ENCODE measurements at places on chromosomes 7 and 10.
A peak's percentile ranks its signal among the peaks of the same experiment; 100 is the strongest.

- DNase-seq = no peak
These were observed 3.6 kb upstream of the SEMA3C start for GRCh38 chr7:80922253-80923049.

DNA sequence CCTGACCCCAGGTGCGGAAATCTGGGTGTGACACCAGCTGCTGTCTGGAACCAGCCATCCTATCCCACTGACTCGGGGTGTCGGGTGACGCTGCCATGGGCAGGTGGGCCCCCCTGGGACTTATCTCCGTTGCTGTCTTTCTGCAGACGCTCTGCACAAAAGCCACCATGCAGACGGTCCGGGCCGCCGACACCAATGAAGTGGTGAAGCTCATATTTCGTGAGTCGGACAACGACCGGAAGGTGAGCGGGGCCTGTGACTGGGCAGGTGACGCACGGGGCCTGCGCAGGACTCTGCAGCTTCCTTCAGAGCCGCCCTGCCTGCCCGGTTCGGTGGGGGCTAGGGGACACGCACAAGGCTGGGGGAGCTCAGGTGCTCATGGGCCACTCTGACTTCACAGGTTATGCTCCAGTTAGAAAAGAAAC lies 36.6 kb downstream of the NKX6-2 start:
- no peak for DNase-seq

- no peak for DNase-seq
These were observed 39.0 kb upstream of the GNA12 start for GRCh38 chr7:2883101-2883500.

DNA sequence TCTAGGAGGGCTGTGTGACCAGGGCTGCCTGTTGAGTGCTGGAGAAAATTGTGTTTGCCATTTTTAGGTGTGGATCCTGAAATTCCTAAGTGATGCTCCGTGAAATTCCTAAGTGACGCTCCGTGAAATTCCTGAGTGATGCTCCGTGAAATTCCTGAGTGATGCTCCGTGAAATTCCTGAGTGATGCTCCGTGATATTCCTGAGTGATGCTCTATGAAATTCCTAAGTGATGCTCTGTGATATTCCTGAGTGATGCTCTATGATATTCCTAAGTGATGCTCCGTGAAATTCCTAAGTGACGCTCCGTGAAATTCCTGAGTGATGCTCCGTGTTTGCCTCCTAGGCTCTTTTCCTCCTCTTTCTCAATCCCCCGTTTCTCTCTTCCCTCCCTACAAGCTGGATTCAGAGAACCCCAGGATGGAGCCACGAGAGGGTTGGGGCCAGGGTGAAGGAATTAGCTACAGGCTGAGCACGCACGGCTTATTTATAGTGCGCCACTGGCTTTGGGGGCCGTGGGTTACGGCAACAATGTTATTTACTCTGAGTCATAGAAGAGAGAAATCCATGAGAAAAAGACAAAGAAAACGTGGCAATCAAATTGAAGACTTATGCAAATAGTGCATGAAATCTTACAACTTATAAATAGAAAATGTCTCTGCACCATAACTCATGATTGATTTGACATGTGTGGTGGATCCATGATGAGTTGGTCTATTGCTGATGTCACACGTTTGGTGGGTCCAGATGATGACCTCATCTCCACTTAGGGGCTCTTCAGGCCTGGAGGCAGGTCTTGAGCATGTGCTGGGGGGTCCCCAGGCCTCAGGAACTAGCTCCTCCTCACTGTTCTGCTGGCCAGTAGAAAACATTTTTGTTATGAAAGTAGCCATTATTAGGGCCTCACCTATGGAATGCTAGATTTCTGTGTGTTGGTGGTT lies 224.6 kb downstream of the WDR37 start:
- peak; percentile 21 for DNase-seq

- peak; percentile 3 for DNase-seq
These were observed 137.7 kb downstream of the RTKN2 start for GRCh38 chr10:62130948-62131347.

- DNase-seq = no peak
These were observed 118.0 kb downstream of the SPAG6 start for GRCh38 chr10:22463255-22463654.

- no peak for DNase-seq
These were observed 8.0 kb downstream of the PWWP2B start for GRCh38 chr10:132404911-132405462.

DNA sequence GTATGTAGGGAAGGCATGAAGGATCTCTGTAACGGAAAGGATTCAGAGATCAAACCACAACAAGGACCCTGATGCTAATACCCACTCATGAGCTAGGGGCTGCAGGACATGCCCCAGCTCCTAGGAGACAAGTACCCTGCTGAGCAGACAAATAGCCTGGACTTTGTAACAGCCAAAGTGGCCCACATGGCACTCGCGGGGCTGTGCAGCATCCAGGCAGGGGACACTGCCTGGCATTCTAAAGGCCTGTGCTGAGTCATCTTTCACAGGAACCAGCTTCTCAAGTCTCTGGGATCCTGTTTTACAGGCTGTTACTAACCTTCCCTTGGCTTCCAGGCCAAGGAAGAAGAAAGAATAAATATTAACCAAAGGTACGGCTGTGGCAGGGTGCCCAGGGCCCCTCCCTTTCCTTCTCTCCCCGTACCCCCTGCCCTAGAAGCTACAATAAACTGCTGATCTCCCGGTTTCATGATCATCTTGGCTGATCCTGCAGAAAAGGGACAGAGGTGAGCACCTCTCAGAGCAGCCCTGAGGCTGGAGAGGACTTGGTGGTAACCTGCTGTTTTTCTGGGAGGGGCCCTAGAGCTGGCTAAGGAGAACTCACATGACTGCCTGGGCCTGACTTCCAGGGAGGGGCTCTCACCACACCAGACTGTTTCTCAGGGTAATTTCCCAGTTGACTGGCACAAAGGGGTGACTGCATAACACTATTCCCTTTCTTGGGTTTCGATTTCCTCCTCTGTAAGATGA lies 4.2 kb upstream of the RPEL1 start:
- DNase-seq = no peak

DNA sequence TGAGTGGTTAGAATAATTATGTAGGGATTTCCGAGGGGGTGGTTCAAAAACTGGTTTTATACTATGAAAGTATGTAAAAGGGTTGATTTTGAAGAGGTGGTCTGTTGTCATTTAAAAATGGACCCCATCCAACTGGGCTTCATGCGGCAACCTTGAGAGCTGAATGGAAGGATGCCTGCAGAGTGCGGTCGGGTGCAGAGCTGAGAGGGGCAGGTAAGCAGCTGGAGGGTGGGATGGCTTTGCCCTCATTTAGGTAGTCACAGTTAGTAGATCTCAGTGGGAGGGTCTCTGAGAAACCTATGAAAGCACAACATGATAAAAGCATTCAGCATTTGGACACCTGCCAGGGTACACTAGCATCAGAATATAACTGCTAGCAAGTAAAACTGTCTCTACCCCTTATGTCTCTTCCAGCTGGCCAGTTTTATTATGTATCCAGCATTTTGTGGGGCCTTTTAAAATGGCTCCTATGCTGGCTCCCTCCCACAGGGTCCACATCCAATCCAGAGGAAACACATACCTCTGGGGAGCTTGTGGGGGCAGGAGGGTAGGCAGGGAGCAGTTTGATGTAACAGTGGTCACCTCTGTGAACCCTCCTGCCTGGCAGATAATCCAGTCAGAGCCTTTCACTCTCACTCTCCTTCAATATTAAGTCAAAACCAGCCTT lies 75.9 kb upstream of the MAGI2 start:
- DNase-seq = peak; percentile 32

DNA sequence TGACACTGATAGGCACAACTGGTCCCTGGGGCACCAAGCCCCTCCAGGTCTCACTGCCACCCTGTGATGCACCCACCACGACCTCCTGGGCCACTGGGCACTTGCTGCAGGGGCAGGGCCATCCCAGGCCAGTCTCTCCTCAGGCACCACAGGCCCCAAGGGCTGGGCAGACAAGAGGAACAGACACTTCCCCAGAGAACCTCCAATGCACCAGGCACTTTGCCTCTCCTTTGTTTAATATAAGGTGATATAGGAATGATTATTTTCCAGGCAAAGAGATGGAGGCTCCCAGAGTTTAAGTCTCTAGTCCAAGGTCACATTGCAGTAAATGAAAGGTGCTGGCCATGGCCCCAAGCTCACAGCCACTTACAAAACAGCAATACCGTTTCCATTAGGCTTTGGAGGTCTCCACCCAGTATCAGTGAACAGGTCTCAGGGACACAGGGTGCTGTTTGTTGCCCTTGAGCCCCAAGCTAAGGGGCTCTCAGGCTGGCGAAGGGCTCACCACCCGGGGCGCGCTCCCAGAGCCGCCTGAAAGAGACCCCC lies 4.5 kb downstream of the DEPP1 start:
- DNase-seq = no peak

- DNase-seq = peak; percentile 15
These were observed 26.6 kb upstream of the LIPN start for GRCh38 chr10:88733215-88733614.

DNA sequence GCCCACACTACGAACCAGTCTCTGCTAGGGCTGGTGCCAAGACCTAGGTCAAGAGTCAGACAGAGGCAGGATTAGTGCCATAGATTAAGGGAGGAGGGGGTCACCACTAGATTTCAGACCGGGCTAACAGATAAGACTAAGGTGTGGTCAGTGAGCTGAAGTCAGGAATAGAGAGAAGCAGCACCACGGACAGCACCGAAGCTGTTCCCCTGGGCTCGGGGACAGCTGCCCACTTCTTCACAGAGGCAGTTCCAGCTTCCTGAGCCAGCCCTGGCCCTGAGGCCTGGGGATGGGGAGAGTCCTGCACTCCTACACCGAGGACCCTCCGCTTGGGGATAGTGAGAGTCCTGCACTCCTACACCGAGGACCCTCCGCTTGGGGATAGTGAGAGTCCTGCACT lies 11.2 kb upstream of the JAKMIP3 start:
- DNase-seq = peak; percentile 53

DNA sequence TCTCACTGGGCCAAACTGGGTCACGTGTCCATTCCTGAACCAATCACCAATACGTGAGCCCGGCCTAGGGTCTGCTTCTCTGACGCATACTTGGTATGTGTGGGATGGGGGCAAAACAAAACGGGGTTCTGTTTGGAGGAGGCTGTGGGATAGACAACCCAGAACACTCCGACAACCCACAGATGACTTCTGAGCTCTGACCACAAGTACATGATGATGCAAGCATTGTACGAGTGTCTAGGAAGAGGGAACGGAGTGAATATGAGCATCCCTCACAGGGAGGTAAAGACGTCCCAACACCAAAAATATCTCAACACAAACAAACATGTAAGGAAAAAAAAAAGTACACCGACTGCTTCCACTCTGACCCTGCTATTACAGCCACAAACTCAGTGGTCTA lies 5.6 kb downstream of the DAGLB start:
- DNase-seq = no peak

DNA sequence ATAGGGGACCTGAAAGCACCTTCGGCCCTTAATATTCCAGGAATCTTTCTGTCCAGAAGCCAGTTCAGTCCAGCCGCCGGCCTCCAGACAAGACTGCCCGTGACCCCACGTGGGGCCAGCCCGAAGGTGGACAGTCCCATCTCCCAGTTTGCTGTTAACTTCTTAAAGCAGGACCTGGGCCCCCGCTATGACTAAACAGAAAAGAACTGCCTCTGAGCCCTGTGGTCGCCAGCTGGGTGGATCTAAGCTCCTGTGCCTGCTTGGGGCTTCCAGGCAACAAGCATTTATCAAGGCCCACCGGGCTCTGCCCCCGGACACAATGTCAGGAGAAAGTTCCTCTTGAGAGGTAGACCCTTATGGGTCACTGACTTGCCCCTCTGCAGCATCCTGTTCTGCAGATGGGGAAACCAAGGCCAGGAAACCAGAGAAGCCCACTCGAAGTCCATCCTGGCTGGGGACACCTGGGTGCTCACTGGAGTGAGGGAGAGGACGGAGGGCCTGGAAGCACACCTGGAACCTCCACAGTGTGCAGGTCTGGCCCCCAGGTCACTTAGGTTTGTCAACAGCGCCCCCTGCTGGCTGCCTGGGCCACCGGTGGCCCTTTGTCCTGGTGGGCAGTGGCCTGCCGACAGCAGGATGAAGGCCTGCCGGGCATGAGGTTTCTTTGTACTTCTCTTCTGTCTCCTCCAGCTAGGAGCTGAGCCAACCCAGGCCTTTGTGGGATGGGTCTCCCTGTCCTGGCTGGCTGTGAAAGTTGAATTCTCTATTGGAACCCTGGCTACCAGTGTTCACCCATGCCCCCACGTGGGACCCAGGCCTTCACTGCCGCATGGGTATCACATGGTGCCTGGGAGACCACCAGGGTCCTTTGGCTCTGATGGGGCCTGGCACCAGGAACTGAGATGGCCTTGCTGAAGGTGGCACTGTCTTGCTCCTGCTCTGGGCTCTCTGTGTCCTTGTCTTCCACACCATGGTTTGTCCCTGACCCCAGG lies 128.0 kb downstream of the ZMIZ1 start:
- peak; percentile 91 for DNase-seq

DNA sequence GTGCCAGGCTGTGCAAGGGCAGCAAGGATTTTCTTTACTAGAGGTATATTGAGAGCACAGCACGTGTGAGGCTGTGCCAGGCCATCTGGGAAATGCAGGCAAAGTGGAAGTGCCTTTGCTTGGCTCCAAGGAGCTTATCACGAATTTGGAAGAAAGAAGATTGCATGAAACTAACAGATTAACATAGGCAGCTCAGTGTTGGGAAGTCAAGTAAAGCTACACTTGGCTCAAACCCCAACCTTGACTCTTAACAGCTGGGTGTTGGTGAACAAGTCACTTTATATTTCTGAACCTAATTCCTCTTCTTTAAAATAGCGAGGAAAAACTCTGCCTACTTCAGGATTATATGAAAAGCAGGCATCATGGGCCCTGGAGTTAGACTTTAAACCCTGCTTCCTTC lies 105.2 kb downstream of the PLCE1 start:
- DNase-seq = no peak

- DNase-seq = no peak
These were observed 83.5 kb upstream of the FZD1 start for GRCh38 chr7:91180746-91181145.

GRCh38 chr7:32952876-32953275 lies 4.4 kb upstream of the FKBP9 start:
- DNase-seq = no peak

DNA sequence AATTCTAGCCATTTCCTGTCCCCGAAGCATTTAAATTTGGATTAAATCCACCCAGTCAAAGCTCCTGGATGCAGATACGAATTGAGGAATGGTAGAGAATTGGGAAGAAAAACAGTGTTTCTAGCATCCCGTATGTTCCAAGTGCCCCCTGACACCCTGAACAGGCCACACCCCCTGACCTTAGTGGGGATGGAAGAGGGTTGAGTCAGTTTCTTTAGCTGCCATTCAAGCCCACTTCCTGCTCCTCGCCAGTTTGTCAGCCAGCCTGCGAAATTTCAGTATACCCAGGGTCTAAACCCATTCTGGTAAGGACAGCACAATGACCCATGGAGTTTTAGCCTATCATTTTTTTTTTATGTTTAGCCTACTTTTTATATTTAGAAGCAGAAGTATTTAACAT lies 101.1 kb downstream of the PKD1L1 start:
- no peak for DNase-seq

- DNase-seq = no peak
These were observed 209.2 kb downstream of the SNX10 start for GRCh38 chr7:26500749-26501352.
